ENCODE measurements at places on chromosomes 6 and 20.

DNA sequence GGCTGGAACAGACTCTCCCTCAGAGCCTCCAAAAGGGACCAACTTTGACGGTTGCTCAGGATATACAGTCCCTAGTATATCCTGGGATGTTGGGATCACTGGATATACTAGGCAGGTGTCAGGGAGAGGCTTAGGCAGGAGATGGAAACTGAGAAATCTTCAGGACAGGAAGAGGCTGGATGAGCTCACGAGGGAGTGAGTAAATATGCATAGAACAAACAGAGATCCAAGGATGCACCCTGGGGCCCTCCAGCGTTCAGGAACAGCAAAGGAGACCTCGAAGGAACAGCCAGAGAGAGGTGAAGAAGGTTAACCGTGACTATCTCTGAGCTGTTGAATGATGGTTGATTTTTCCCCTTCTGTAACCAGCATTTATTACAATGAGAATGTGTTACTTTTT lies 191.3 kb downstream of the BMP7 start:
- DNase-seq = no peak

- no peak for DNase-seq
Measured at GRCh38 chr6:139914910-139915309, 540.5 kb upstream of the CITED2 start.

DNA sequence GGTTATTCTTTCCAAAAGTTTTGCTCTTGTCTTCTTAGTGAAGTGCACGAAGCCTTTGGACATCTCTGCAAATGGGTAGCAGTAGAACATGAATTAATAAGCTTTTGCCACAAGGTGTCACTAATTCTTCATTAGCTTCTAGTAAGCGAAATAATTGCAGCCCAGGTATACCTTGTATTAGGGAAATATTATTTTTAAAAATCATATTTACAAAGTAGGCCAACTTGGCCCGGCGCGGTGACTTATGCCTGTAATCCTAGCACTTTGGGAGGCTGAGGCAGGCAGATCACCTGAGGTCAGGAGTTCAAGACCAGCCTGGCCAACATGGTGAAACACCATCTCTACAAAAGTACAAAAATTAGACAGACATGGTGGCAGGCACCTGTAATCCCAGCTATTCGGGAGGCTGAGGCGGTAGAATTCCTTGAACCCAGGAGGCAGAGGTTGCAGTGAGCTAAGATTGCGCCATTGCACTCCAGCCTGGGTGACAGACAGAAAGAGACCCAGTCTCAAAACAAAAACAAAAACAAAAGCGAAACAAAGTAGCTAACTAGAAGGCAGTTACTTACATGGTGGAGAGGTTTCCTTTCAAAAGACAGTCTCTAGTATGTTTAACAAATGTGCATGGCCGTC lies 8.8 kb upstream of the RSPH3 start:
- peak; percentile 27 for DNase-seq

GRCh38 chr6:29112135-29112534 lies 4.3 kb downstream of the OR2J3 start:
- no peak for DNase-seq

GRCh38 chr6:168305096-168305749 lies 14.4 kb downstream of the DACT2 start:
- no peak for DNase-seq
